Fibroblast of skin of scalp (primary cell): ENCODE measurements at places on chromosomes 13 and 19.

GRCh38 chr19:54515156-54515555, 12.5 kb downstream of the LAIR2 start:
- DNase-seq: no peak

DNA sequence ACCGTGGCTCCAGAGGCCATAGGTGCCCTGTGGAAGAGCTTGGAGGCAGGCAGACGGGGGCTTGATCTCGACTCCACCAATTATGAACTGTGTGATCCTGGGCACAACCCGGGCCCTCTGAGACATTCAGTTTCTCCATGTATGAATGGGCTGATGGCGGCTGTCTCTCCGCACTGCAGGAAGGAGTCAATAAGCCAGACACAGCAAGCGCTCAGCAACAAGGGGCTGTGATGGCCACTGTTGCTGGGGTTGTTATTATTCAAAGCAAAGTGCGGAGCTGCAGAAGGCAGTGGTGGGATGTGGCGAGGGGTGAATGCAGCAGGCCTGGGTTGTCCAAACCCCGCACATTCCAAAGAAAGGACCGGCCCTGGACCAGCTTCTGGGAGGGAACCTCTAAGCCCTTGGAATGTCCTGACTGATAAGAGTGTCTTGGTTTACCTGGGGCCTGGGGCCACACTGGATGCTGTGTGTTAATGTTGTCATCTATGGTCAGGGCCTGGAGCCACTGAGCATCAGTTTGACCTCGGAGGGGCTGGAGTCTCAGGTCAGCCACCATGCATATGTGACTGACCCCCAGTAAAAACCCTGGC, 8.3 kb downstream of the TMEM143 start:
- DNase-seq: no peak

- DNase-seq: no peak
Measured at GRCh38 chr13:69935043-69935442, 172.6 kb upstream of the ATXN8OS start.

DNA sequence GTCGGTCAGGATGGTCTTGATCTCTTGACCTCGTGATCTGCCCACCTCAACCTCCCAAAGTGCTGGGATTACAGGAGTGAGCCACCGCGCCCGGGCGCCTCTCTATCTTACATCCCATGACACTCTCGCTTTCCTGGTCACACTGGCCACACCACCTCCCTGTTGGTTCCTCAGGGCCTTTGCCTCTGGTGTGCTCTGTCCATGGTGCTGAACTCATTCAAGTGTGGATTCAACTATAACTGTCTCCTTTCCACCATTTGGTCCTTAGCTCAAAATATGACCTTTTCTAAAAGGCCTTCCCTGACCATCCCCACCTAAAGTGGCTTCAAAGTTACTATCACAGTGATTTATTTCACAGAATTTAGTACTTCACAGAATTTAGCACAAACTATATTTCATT, 3.7 kb upstream of the SMIM17 start:
- peak; percentile 2 for DNase-seq
